ENCODE measurements at places on chromosomes 3 and 15. TPM values are rescaled to one million over a fixed set of nuclear protein-coding genes. Genes with fewer than 3 reads are reported as not detected.

DNA sequence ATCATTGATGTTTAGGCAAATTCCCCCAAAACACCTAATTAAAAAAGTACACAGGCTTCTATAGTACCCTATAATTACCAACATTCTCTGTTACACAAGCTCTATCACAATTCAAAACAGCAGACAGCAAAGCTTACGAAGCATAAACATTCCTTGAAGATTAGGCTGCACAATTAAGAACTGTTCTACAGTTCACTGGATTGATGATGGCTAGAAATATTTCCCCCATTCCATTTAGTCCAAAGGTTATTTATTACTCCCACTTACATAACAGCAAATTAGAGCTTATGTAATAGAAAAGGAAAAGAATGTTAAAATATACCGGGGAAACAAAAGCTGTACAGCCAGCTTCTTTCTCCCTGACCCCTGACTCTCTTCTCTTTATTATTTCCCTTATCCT lies 49.3 kb downstream of the UACA start:
- no peak overlapping the region for H3K27ac ChIP-seq
- no peak overlapping the region for H3K4me3 ChIP-seq
- no peak for DNase-seq
- H3K27me3 ChIP-seq = peaks cover 5% of the 10 kb centered on the region
- no peaks in the 10 kb centered on the region for H3K4me1 ChIP-seq
- H3K36me3 ChIP-seq = no peaks in the 10 kb centered on the region

DNA sequence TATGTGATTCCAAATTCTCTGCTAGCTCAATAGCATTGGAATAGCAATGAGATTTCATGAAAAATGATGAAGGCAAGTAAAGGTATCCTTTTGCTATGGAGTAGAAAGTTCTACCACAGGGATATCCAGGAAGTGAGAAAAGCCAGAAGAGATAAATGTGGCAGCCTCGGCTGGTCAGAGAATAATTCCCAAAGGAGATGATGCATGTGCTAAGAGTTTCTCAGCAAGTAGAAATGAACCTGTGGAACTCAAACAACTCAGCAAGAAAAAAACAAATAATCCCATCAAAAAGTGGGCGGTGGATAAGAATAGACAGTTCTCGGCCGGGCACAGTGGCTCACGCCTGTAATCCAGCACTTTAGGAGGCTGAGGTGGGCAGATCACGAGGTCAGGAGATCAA lies 38.2 kb downstream of the ALS2CL start:
- no peak for DNase-seq
- H3K27ac ChIP-seq = no peak overlapping the region
- no peaks in the 10 kb centered on the region for H3K4me1 ChIP-seq
- H3K27me3 ChIP-seq = no peaks in the 10 kb centered on the region

Gene IL17RB
- total RNA-seq = 0.80 TPM

GRCh38 chr3:195613468-195614069 lies 29.8 kb upstream of the APOD start:
- H3K27me3 ChIP-seq = no peaks in the 10 kb centered on the region
- H3K4me1 ChIP-seq = peaks cover 8% of the 10 kb centered on the region
- DNase-seq = no peak
- no peak overlapping the region for H3K4me3 ChIP-seq
- H3K36me3 ChIP-seq = no peaks in the 10 kb centered on the region

GRCh38 chr15:78035321-78035751 lies 42.2 kb downstream of the TBC1D2B start:
- peaks cover 50% of the 10 kb centered on the region for H3K4me1 ChIP-seq
- peaks cover 8% of the 10 kb centered on the region for H3K36me3 ChIP-seq
- no peaks in the 10 kb centered on the region for H3K27me3 ChIP-seq
- H3K27ac ChIP-seq = peak overlapping the region; percentile 98

GRCh38 chr3:117476572-117476971 lies 767.0 kb downstream of the TUSC7 start:
- no peak overlapping the region for H3K4me3 ChIP-seq
- no peak overlapping the region for H3K27ac ChIP-seq
- no peak for DNase-seq
- no peaks in the 10 kb centered on the region for H3K4me1 ChIP-seq
- no peaks in the 10 kb centered on the region for H3K27me3 ChIP-seq

Gene MB21D2
- total RNA-seq = 1.5 TPM

DNA sequence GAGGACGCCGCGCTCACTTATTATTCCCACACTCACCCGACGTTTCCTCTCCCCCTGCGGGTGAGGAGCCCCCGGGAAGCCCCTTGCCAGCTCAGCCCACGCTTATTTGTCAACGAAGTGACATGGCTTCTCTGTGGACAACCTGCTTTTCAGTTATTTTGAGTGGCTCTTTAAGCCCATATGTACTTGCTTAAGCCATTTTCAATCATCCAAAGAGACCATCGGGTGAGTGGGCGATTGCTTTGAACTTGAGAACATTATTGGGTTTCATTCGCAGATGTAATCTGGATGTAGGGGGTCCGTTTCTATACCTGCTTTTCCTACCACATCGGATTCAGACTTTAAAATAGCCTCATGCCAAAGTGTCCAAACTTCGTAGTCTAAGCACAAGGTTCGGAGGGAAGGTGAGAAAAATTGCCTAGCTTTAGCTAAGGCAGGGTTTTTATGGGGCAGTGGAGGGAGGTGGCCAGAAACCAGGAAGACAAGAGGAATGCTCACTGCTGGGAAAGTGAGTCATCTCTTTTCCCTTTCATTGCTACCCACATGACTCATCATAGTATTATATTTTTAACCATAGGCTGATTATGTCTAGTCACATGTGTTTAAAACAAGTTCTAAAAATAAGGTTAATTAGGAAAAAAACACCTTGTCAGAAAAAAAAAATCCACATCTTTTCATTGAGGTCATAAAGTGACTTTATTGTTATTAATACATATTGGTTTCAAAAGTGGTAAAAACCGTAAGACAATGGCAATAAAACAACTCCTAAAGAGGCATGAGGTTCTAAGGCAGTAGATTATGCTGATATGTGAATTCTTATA lies 773.1 kb upstream of the NR2F2 start:
- H3K4me3 ChIP-seq = no peak overlapping the region
- H3K36me3 ChIP-seq = no peaks in the 10 kb centered on the region
- no peak for DNase-seq
- H3K4me1 ChIP-seq = no peaks in the 10 kb centered on the region
- no peak overlapping the region for H3K27ac ChIP-seq

- no peaks in the 10 kb centered on the region for H3K4me1 ChIP-seq
- no peak overlapping the region for H3K4me3 ChIP-seq
- no peaks in the 10 kb centered on the region for H3K27me3 ChIP-seq
- no peaks in the 10 kb centered on the region for H3K36me3 ChIP-seq
These were observed 42.6 kb downstream of the KLHDC8B start for GRCh38 chr3:49213998-49214397.

Measured in thymus (tissue), 14 donors.